ENCODE measurements at places on chromosomes 12 and 14. TPM values are rescaled to one million over a fixed set of nuclear protein-coding genes. Genes with fewer than 3 reads are reported as not detected.

Gene MYH7
- not detected for total RNA-seq

Gene TCL1A
- not detected for total RNA-seq

Gene ZC3H10
- total RNA-seq: 6.2 TPM

Gene CLEC2A
- total RNA-seq: not detected

Gene SLC38A4
- total RNA-seq: 0.11 TPM

Gene DPPA3
- total RNA-seq: not detected

Gene SLC8B1
- total RNA-seq: 35.3 TPM

Gene MYF5
- total RNA-seq: not detected

Gene SIX4
- 11.1 TPM for total RNA-seq

Gene KRT84
- not detected for total RNA-seq

Gene ATXN3
- 29.2 TPM for total RNA-seq

Data from thyroid gland (tissue), 4 donors.